Activated T-cell treated with anti-CD3 and anti-CD28 coated beads, Interleukin-2, amount 50 U/mL, for 4 hours (primary cell): ENCODE measurements at places on chromosomes 1 and 21.

DNA sequence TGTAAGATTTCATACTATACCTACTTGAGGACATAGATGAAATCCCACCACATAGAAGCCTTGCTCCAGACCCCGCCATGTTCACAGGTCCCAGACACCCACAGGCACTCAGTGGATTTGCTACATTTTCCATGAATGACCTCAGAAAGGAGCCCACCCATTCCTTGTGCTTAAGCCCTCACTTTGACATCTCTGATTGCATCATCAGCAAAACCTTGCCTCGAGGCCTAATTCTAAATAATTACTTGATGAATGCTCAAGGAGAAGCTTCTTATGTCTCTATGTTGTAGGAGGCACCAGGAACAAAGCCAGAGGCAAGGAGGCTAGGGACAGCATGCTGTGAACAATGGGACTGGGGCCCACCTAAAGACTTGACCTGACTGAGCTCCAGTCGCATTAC is 12.1 kb downstream of the OVGP1 start:
- DNase-seq, result no peak

- DNase-seq, result no peak
These were observed 45.2 kb downstream of the SLC30A7 start for GRCh38 chr1:100941098-100941527.

GRCh38 chr1:40662151-40662550 is 3.3 kb downstream of the RIMS3 start:
- DNase-seq, result no peak

DNA sequence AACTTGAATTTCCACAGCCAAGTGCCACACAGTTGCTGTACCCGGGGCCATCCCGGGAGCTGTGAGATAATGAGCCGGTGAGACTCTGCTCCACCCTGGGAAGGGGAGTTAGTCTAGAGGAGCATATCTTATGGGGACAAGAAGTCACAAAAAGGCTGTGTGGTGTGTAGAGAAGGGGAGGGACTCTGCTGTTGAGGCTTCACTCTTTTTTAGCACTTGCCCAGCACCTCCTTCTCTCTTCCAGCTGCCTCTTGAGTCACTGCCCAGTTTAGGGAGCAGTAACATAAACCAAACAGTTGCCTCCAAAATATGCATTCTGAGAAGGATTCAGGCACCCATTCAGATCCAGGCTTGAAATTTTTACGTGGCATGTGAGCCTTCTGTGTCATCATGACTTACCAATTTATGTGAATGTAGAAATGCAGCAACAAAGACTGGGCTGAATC is 744 bp upstream of the WDR26 start:
- DNase-seq, result no peak

DNA sequence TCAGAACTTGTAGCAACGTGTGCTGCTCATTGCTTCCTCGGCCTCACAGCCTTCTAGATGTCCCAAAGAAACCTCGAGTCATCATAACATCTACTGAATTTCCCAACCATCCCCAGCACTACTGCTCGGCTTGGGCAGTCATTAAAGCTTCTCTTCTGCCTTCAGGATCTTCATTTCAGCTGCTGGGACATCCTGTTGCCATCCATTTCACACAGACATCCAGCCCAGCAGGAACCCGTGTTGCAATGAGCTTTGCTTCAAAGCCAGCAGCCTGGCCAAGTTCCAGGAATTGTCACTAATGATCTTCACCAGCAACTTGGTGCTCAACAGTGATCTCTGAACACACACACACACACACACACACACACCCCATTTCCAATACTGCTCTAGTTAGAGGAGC is 18.5 kb downstream of the WLS start:
- DNase-seq, result no peak

GRCh38 chr1:71510725-71511124 is 429.9 kb upstream of the ZRANB2 start:
- DNase-seq, result no peak

DNA sequence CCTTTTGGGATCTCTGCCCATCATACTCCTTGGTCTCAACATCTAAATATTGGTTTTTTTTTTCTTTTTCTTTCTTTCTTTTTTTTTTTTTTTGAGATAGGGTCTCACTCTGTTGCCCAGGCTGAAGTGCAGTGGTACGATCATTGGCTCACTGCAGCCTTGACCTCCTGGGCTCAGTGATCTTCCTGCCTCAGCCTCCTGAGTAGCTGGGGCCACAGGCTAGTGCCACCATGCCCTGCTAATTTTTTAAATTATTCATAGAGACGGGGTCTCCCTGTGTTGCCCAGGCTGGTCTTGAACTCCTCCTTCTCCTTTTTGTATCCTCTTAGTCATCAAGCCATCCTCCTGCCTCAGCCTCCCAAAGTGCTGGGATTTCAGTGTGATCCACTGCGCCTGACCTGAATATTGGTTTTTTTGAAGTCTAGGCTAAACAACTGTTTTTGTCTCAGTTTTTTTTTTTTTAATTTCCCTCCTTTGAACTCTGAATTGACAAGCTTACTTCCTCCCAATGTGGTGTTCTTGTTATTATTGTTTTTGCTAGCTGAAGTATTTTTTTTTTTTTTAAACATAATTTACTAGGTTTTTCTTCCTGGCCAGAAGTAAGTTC is 30.9 kb downstream of the MAPKAPK2 start:
- no peak for DNase-seq

GRCh38 chr1:85484264-85484663 is 19.3 kb upstream of the DDAH1 start:
- DNase-seq, result no peak

- DNase-seq, result peak; percentile 26
These were observed at the start of gene SAMD13 for GRCh38 chr1:84301004-84301784. Gene SAMD13 (plus strand): TSS chr1:84301708. CDS start chr1:84303235, 1,527 bp downstream.

DNA sequence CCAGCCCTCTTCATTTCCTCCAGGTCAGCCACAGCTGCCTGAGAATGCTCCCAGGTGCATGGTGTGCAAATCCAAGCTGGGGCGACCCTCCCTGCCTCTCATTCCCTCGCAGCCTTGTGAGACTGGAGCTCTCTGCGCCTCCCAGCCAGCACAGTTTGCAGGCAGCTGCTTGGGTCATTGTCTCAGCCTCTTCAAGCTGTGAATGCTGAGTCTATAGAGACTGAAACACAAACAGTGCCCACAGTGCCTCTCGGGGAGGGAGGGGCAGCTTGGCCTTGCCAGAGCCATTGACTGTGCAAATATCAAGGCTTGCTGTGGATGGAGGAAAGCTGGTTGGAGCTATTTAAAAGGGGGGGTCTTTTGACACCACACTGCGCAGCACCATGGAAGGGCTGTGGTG is 10.6 kb downstream of the PLXNA2 start:
- DNase-seq, result no peak

- no peak for DNase-seq
These were observed 27.8 kb upstream of the CLDN8 start for GRCh38 chr21:30243691-30244090.

GRCh38 chr1:111704776-111705175 is 34.4 kb downstream of the INKA2 start:
- DNase-seq, result no peak

- DNase-seq, result no peak
These were observed 12.5 kb upstream of the VAMP4 start for GRCh38 chr1:171754353-171754705.
